ENCODE measurements at places on chromosomes 6 and 20. TPM values are rescaled to one million over a fixed set of nuclear protein-coding genes. Genes with fewer than 3 reads are reported as not detected.
A peak's percentile ranks its signal among the peaks of the same experiment; 100 is the strongest.

- no peak for DNase-seq
Measured at GRCh38 chr6:129696028-129696418, 14.0 kb downstream of the ARHGAP18 start.

The HMGCLL1 gene
- not detected for total RNA-seq

- no peak for DNase-seq
Measured at GRCh38 chr6:23537828-23538227, 588.2 kb upstream of the NRSN1 start.

DNA sequence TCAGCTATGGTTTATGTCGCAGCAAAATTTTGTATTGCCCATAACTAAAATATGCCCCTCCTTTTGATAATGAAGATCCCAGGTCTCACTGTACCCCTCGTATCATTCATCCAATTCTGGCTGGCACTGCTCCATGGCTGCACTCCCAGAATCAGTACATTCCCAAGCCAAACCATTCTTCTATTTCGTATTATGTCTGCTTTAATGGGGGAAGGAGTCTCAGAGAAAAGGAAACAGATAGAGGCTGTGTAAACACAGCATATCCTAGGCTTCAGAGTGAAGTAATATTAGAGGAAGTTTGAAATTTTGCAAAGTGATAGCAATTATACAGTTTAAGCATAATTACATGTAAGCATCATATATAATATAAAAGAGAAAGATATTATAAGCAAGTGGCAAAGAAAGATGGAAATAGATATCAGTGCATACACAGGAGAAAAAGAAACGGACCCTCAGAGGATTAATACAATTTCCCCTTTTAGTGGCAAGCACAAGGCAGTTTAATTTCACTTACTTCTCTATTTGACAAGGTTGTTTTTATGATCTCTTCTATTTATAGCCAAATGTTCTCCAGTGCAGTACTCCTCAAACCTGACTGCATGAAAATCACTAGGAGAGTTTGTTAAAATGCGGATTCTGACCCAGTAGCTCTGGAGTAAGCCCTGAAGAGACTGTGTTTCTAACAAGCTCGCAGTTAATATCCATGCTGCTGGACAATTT, 56.5 kb upstream of the TENT5A start:
- peak; percentile 67 for DNase-seq

- no peak for DNase-seq
Measured at GRCh38 chr6:153214436-153214835, 83.4 kb upstream of the RGS17 start.

DNA sequence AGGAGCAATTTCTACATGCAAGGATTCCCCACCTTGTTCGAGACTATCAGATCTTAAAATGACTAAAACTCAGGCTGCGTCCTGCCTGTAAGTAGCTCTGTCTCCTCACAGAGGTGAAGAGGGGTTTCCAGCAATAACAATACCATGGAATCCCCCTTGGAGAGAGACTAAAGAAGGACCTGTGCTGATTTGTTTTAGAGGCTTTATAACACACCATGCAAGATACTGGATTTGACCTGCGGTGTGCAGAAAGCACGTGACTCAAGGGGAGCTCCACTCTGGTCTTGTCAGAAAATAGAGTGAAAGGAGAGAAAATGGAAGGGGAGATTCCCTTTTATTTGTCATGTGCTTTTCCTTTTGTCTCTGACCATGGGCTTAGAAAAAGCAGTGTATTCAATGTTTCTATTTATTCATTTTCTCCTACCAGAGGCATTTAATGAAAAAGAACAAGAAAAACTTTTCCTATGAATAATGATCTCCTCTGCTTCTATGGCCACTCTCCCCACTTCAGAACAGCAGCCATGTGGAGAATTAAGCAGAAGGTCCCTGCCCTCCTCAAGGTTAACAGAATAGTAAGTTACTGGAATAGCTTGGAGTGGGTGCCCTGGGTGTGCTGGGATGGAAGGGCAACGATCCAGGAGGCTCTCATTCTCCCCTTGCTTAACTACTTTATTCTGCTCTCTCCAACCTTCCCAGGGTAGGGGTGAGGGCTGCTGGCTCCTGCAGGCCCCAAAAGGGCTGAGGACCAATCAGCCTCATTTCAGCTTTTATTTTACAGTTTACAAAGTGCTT, 19.2 kb upstream of the MRPS10 start:
- no peak for DNase-seq
